CD4-positive, alpha-beta T cell treated with Interferon gamma for 1 hour (primary cell): ENCODE measurements at places on chromosomes 1 and 21.

DNA sequence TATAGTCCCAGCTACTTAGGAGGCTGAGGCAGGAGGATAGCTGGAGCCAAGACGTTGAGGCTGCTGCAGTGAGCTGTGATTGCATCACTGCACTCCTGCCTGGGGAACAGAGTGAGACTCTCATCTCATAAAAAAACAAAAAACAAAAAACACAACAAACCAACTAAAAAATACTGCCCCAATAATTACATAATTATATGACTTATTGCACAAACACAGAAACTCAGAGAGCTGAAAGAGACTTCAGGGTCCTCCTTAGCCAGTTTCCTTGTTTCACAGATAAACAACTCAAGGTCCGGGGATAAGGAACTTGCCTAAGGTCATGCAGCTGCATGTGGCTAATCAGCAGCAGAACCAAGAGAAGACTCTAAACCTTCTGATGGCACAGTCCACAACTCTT is 11.9 kb downstream of the EXTL2 start:
- DNase-seq = no peak

- DNase-seq = no peak
These were observed 59.8 kb downstream of the ITGB3BP start for GRCh38 chr1:63463248-63463647.

- DNase-seq = no peak
These were observed 27.6 kb upstream of the POGK start for GRCh38 chr1:166811691-166812090.

GRCh38 chr1:57512386-57512785 is 88.5 kb upstream of the DAB1 start:
- no peak for DNase-seq

DNA sequence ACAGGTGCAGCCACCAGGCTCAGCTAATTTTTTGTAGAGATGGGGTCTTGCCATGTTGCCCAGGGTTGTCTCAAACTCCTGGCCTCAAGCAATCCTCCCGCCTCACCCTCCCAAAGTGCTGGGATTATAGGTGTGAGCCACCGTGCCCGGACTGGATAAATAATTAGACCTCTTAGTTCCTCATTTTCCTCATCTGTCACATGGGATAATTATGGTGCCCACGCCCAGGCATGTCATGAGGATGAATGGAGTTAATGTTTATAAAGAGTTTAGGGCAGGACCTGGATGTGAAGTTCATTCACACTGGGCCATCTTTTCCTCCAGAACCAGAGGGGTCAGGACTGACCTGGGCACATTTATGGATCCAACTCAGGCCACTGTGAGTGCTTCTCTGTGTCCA is 23.7 kb downstream of the PADI3 start:
- DNase-seq = no peak

DNA sequence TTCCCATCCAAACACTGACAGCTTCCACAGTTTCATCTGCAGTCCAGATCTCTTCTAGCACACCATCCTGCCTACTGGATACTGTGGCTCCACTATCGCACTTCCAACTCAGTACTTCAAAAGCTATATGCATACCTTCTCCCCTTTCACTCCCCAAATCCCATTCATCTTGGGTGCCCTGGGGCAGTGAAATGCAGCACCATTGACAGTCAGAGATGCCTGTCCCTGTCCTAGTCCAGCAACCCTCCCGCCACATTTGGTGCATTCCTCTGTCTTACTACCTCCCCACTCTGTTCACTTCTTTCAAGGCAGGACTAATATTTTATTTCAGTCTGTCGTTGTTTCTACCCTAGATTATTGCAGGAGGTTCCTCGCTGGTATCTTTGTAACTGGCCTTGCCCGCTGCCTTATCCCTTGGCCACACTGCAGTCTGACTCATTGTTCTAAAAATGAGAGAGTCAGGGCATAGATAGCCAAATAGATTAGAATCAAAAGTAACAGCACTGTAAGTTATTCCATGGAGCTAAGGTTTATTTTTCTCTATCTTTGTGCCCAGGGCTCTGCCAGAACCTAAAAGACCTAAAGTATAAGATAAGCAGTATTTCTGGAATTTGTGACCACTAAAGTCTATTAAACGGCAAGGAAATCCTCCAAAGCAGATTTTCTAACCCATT is 96.7 kb downstream of the ESRRG start:
- no peak for DNase-seq

DNA sequence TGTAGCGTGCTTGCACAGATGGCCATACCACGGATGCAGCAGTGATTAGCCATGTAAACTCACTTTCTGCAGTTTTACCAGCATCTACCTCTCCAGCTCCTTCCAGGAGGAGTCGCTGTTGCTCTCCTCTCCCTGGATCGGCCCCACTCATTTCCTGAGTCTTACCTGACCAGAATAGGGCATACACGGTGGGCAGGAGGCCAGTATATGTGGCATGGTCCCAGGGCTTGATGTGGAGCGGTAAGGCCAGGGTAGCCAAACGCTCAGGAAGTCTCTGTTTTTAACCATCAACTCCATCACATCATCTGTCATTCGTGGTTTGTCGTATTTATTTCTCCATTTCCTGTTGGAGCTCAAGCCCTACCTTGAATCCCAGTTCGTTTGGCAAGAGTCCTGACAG is 163.4 kb upstream of the USP24 start:
- DNase-seq = no peak

DNA sequence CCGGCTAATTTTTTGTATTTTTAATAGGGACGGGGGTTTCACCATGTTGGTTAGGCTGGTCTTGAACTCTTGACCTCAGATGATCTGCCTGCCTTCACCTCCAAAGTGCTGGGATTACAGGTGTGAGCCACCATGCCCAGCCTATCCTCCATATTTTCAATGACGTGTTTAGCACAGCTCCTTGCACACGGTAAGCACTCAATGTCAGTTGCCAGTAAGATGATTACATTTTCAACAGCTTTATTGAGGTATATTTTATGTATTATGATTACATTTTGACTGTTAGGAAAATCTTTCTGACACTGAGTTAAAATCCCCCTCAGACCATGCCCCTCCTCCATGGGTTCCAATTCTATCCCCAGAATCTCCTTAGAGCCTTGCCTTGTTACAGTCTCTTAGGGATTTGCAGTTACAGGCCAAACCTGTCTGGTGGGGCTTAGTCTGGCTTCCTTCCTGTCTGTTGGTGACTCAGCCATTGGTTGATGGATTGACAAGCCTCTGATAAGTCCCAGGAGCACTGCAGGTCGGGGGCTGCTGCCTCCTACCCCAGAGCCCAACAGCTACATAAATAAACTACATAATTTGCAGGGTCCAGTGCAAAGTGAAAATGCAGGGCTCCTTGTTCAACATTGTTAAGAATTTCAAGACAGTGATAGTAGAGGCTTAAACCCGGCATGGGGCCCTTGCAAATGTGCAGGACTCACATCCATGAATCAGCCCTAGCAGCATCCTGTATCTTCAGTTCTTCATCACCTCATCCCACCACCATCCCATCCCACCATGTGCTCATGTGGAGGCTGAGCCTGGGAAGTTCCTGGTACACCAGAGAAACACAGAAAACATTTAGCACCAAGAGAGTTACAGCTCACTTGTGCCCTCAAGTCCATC is 23.4 kb downstream of the COA7 start:
- DNase-seq = no peak

DNA sequence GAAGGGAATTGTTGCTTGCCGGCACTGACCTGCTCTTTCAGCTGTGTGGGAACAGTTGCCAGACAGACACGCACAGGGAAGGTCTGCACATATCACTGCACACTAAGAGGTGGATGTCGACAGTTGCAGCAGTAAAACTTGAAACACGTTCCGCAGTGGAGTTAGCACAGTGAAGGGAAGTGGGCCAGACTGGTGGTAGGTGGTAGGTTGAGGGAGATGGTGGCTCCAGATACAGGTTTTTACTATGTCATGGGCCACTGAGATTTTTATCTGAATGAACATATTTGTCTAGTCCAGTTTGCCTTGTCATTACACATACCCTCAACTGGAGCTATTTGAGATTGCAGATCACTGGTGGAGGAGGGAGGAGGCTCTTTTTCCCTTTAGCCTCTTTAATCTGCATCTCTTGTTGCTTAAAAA is 13.5 kb downstream of the MRPS6 start:
- DNase-seq = no peak
